ENCODE measurements at places on chromosomes 3 and 15. TPM values are rescaled to one million over a fixed set of nuclear protein-coding genes. Genes with fewer than 3 reads are reported as not detected.

GRCh38 chr3:117261983-117262421 lies 552.4 kb downstream of the TUSC7 start:
- H3K27me3 ChIP-seq, result no peaks in the 10 kb centered on the region
- H3K36me3 ChIP-seq, result no peaks in the 10 kb centered on the region
- no peak overlapping the region for H3K27ac ChIP-seq
- DNase-seq, result no peak

DNA sequence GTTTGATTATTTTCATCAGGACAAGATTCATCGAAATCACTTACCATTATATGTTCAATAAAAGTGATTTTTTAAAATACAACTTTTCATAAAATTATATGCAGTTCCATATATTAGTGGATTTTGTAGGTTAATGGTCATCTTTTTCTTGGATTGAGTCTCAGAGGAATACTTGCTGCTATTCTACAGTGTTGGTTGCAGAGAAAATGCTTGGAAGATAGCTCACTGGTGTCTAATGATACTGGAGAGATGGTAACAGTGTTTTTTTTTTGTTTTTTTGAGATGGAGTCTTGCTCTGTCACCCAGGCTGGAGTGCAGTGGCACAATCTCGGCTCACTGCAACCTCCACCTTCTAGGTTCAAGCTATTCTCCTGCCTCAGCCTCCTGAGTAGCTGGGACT lies 143.3 kb downstream of the TCF12 start:
- H3K27ac ChIP-seq, result no peak overlapping the region
- no peak for DNase-seq
- no peaks in the 10 kb centered on the region for H3K27me3 ChIP-seq
- no peak overlapping the region for H3K4me3 ChIP-seq
- peaks cover 2% of the 10 kb centered on the region for H3K4me1 ChIP-seq
- no peaks in the 10 kb centered on the region for H3K36me3 ChIP-seq

- H3K4me3 ChIP-seq, result no peak overlapping the region
- peaks cover 4% of the 10 kb centered on the region for H3K4me1 ChIP-seq
- no peak overlapping the region for H3K27ac ChIP-seq
- no peaks in the 10 kb centered on the region for H3K27me3 ChIP-seq
Measured at GRCh38 chr3:194637541-194638400, 4.6 kb upstream of the TMEM44 start.

Gene DYNLT2B
- total RNA-seq, result 7.1 TPM

Gene IL17RE
- 3.0 TPM for total RNA-seq

Gene CD200
- 2.9 TPM for total RNA-seq

Gene NPAP1
- total RNA-seq, result not detected
